ENCODE measurements at places on chromosomes 4 and X.
A peak's percentile ranks its signal among the peaks of the same experiment; 100 is the strongest.

DNA sequence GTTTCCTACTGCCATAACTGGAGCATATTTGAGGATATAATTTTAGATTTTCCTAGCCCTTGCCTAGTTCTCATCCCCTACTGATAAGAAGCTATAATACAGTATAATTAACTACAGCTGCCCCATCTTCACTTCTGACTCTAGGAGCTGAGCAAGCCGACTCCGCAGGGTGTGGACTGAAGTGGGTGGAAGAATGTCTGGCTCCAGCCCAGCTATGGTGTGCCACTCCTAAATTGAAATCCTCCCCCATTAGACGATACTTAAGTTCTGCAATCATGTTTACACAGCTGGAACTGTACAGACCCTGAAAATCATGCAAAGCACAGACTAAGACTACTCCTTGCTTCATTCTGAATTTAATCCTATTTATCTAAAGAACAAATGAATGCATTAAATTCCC is 93.1 kb downstream of the PCDH19 start:
- no peak for DNase-seq

GRCh38 chr4:88754796-88755195 is 57.2 kb upstream of the NAP1L5 start:
- peak; percentile 58 for DNase-seq

DNA sequence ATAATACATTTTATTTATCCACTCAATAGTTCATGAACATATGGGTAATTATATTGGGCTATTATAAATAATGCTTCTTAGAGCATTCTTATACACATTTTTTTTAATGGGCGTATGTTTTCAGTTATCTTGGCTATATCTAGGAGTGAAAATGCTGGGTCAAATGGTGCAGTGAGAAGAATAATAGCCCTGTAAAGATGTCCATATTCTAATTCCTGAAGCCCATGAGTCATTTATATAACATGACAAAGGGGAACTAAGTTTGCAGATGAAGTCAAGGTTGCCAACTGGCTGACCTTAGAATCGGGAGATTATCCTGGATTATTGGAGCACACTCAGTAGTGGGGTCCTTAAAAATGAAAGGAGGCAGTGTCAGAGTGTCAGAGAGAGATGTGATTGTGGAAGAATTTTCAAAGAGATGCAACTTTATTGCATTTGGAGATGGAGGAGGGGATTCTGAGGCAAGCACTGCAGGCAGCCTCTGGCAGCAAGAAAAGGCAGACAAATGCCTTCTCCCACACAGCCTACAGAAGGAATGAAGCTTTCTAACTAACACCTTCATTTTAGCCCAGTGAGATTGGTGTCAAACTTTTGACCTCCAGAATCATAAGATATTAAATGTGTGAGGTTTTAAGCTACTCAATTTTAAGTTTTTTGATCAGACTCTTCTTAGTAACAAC is 106.1 kb upstream of the HS3ST1 start:
- no peak for DNase-seq

- DNase-seq, result no peak
Observed at GRCh38 chr4:822361-823175, 3.4 kb downstream of the CPLX1 start.

GRCh38 chr4:87659247-87659931 is 9.3 kb downstream of the DMP1 start:
- no peak for DNase-seq

All from large intestine (tissue), 12 donors.